ENCODE measurements at places on chromosomes 2 and 18.

DNA sequence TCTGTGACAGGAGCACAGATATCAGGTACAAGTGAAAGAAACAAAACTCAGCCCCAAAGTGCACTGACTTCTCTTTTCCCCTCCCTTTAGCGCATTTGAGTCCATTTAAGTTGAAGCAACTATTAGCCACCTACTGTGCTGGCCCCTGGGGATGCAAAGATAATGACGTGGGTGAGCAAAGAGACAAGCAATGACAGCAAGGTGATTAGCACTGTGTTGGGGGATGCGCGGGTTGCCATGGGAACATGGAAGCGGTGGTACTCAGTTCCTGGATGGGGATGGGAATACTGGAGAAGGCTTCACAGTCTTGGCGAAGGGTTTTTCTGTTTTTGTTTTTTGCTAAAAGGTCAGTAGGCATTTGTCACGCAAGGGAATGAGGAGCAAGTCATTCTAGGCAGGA is 205.8 kb downstream of the LDLRAD4 start:
- no peak for DNase-seq

DNA sequence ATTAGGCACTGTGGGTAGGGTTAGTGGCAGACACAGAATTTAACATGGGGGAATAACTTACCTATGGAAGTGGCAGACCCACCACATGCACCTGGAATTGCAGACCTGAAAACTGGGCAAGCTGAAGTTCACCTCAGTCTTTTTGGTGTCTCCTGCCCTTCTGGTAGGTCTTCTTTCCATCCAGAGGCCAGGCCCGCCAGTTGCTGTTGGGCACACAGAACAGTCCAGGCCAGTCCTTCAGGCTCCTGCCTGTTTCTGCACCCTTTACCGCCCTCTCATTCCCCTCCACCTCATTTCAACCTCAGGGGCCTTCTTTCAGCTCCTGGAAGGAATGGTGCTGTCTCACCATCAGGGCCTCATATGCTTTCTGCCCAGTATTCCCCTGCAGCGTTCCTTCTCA is 358.9 kb upstream of the ETAA1 start:
- DNase-seq, result no peak

GRCh38 chr2:18993756-18994338 is 364.6 kb downstream of the OSR1 start:
- no peak for DNase-seq

GRCh38 chr2:216081012-216081411 is 597 bp downstream of the PECR start:
- no peak for DNase-seq

DNA sequence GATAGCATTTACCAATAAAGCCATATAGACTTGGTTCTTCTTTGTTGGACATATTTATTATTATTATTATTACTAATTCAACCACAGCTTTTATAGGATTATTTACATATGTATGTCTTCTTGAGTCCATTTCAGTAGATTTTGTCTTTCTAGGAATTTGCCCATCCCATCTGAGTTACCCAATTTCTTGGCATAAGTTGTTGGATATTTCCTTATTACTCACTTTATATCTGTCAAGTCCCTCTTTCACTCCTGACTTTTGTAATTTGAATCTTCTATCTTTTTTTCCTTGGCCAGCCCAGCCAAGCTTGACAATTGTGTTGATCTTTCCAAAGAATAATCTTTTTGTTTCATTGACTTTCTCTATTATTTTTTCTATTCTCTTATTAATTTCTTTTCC is 543.7 kb downstream of the SUCLG1 start:
- DNase-seq, result no peak

GRCh38 chr2:220076734-220077133 is 449.3 kb downstream of the SLC4A3 start:
- DNase-seq, result no peak

DNA sequence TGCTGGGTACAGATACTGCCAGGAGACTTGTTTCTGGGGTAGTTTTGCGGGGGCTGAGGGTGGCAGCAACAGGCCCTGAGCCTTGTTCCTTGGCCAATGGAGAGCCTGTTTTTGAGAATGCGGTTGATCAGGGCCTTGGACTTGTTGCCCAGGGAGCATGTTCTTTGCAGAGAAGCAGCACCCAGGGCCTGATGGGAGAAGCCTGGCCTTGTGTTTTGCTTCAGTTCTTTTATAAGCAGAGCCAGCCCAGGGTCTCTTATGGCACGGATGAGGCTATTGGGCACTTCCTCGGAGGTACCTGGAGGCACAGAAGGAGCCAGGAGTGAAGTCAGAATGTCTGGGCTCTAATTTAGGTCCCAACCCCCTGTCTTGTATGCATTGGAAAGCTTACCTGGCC is 85.1 kb upstream of the MCFD2 start:
- DNase-seq, result no peak

GRCh38 chr2:12547566-12548170 is 169.1 kb upstream of the TRIB2 start:
- DNase-seq, result no peak

DNA sequence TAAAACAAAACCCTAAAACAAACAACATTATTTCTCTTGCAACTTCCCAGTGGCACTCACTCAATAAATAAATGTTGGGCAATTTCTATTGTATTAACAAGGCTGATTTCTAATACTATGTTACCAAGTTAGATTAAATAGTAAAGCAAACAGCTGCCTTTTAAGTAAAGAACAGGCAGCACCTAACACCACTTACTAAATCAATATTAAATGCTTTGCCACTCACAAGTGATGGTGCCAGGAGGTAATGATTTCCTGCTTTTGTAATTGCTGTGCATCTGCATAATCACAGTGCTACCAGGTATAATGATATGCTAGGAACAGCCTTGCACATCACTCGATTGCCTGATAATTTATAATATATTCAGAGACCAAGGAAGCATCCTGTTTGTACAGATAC is 276.5 kb downstream of the NBAS start:
- no peak for DNase-seq

DNA sequence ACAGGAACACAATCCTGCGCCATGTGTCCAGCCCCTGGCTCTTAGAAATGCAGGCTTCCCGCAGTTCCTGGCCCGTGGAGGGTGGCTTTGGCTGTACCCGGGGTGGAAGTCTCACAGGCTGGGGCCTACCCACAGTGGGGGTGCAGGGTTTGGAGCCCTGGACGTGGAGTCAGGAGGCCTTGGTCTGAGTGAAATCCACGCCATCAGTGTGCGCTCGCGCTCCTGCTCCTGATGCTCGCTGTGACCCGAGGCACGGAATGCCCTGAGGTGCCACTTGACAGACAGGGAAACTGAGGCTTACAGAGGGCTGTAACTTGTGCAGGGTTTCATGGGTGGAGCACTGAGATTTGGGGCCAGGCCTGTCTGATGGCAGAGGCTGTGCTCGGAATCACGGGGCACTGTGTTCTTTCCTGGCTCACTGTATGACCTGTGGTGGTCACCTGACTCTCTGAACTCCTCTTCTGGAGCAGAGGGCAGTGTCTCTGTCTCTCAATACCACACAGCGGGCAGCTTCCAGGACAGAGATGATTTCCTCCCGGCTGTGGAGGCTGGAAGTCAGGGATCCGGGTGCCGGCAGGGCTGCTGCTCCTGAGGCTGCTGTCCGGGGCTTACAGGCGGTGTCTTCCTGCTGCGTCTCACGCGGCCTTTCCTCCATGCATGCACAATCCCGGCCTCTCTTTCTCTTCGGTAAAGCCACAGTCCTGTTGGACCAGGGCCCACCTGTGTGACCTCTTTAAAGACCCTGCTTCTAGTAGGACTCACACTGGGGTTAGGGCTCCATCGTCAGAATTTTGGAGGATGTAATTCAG is 25.9 kb upstream of the ALLC start:
- no peak for DNase-seq

GRCh38 chr2:216283038-216283900 is 89.0 kb downstream of the MARCHF4 start:
- DNase-seq, result no peak

- DNase-seq, result no peak
Measured at GRCh38 chr2:86078774-86079545, 26.7 kb downstream of the POLR1A start.

DNA sequence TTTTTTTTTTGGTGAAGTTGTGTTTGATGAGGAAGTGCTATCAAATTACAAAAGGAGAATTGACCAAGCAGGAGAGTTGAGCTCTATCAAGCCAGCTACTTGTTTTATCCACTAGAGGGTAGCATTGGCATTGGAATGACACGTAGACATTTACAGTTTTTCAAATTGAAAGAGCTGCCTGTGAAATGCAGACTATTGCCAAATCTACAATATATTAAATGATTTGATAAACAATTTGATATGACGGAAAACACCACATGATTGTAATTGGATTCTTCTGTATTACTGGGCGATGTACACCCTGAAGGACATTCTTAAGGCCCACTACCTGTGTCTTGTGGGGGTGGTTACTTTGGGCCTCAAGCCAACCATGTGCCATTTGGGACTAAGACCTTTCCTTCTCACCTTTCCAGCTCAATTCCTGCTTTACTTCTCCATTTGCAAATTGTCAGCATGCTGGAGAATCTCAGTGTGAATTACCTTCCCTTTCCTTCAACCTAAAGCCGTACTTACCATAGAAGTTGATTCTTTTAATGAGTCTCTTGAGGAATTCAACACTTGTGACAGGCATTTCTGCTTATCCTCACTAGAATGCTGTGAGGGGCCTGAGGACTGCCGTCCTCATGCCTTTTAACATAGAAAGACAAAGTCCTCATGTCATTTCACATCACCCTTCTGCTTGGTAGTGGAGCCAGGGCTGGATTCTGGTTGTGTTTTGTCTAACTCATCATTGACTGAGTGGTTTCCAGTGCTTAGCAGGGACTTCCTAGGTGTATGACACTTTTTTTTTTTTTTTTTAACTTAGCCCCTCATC is 134.8 kb upstream of the THUMPD2 start:
- peak; percentile 61 for DNase-seq

DNA sequence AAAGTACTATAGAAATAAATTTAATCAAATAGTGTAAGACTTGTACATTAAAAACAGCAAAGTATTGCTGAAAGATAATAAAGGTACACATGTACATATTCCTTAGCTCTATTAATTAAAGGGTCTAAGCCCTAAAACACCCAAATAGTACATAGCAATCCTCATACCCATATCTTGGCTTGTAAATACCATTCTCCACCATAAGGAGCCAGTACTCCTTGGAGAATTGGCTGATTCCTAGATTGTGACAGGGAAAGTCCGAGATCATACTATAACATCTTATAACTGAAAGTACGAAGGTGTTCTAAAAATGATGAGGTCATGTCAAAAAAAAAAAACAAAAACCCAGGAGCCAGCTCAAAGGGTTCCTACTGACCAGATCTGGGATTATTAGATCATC is 614.6 kb downstream of the SUCLG1 start:
- DNase-seq, result no peak

DNA sequence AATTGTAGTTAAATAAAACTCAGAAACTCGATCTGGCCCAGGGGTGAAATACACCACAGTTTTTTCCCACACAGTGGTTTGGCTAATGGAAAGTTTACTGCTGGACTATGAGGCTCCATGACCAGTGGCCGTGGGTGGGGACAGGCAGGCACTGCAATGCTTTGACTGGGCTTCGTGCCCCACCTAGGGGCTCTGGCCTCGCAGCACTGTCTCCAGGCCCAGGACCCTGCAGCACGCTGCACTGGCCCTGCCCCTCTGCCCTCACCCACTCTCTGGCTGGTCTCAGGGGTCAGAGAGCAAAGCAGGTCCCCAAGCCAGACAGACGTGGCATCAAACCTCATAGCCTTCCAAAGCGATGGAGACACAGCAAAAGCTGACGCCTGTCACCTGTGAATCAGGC is 13.4 kb upstream of the B3GNT7 start:
- no peak for DNase-seq

GRCh38 chr2:209942936-209943605 is 59.4 kb upstream of the RPE start:
- DNase-seq, result no peak

GRCh38 chr18:40365526-40365925 is 1589.5 kb upstream of the PIK3C3 start:
- no peak for DNase-seq

- no peak for DNase-seq
Measured at GRCh38 chr2:495745-496275, 181.4 kb downstream of the TMEM18 start.

All from amniotic stem cell (primary cell).